ENCODE measurements at places on chromosomes 4 and X. TPM values are rescaled to one million over a fixed set of nuclear protein-coding genes. Genes with fewer than 3 reads are reported as not detected.

The ITGB1BP2 gene
- total RNA-seq = 99.7 TPM

The KDM6A gene
- 80.7 TPM for total RNA-seq

- no peak overlapping the region for H3K4me3 ChIP-seq
- no peaks in the 10 kb centered on the region for H3K4me1 ChIP-seq
- no peak overlapping the region for H3K27ac ChIP-seq
- H3K36me3 ChIP-seq = peaks cover 65% of the 10 kb centered on the region
- H3K27me3 ChIP-seq = no peaks in the 10 kb centered on the region
These were observed 114.8 kb downstream of the CDS1 start for GRCh38 chr4:84697615-84698201.

DNA sequence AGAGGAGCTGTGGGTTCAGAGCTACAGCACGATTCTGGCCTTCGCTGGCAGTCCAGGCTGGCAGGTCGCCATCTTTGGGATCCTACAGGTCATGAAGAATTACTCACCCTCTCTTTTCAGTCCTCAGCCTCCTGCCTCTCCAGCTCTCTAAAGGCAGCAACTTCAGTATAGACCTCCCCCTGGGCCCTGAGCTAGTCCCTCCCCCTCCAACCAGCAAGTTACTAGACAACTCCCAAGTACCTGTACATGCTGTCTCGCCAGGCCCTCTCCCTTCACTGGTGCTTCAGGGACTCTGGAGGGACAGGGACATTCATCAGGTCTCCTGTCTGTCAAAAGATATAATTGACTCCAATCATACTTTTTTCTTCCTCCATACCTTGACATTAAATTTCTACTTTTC lies at the start of gene GPR119:
Gene GPR119 (minus strand): TSS at position 155 of the 400 bp plus-strand sequence. CDS start 227 bp downstream, outside the sequence.
- H3K4me1 ChIP-seq = no peaks in the 10 kb centered on the region
- no peak within 1 kb of the TSS for H3K27ac ChIP-seq
- H3K4me3 ChIP-seq = no peak within 1 kb of the TSS
- H3K27me3 ChIP-seq = no peaks in the 10 kb centered on the region
- H3K36me3 ChIP-seq = no peaks in the 10 kb centered on the region
- DNase-seq = no peak

DNA sequence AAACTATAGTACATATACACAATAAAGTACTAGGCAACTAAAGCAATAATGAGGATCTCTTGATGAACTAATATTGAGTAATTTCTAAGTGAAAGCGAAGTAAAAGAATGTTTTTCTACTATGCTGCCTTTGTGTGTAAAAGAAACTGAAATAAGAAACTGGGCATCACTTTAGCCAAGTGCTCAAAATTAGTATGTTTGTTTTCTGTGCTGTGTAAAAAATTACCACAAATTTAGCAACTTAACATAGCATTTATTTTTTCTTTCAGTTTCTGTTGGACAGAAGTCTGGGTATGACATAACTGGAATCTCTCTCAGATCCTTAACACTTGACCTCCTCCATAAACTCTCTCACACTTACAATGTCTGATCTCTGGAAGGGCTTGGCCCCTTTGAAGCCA lies 687.1 kb upstream of the MAGEB2 start:
- no peaks in the 10 kb centered on the region for H3K36me3 ChIP-seq
- no peak overlapping the region for H3K4me3 ChIP-seq
- no peaks in the 10 kb centered on the region for H3K27me3 ChIP-seq
- no peaks in the 10 kb centered on the region for H3K4me1 ChIP-seq

DNA sequence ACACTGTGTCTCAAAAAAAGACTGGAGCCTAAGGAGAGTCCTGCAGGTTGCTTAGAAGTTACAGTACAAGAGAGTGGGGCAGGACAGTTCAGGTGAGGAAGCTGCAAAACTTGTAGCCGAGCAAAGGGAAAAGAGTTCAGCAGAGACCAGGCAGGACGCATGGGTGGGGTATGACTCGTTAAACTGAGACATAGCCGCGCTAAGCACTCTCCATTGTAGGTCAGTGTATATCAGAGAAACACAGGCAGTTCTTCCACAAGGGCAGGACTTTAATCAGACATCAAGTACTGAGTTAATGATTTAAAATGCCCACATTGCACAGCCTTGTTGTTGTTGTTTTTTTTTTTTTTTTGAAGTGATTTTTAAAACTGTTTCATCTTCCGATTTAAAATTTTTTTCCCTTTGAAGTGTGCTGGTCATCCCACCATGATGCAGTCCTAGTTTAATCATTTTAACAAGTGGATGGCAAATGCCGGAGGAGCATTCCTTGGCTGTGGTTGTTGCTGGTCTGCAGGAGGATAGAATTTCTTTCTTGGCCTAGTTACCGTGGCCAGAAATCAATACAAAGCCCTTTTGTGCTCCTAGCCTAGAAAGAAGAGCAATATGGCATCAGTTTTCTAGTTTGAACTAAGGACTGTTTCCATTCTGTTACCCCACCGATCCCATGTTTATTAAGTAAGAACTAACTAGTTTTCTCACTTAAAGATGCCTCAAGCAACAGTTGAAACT lies 10.3 kb downstream of the LAP3 start:
- H3K4me3 ChIP-seq = no peak overlapping the region
- DNase-seq = no peak
- H3K27ac ChIP-seq = no peak overlapping the region
- H3K27me3 ChIP-seq = no peaks in the 10 kb centered on the region

All from cardiac muscle cell (in vitro differentiated cells and primary cell).